NT2/D1 (cell line): ENCODE measurements at places on chromosomes 4 and X.

DNA sequence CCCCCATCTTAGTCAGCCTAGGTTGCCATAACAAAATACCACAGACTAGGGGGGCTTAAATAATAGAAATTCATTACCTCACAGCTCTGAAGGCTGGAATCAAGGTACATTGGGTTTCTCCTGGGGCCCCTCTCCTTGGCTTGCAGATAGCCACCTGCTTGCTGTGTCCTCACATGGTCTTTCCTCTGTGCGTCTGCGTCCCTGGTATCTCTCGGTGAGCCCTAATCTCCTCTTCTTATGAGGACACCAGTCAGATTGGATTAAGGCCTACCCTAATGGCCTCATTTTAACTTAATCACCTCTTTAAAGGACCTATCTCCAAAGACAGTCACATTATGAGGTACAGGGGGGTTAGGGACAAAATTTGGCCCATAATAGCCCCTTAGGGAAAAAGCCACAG is 98.0 kb downstream of the SH3KBP1 start:
- DNase-seq: no peak

- peak; percentile 16 for DNase-seq
These were observed 33.9 kb upstream of the HPF1 start for GRCh38 chr4:169791527-169792156.

GRCh38 chr4:48570646-48571220 is 80.7 kb downstream of the ZAR1 start:
- no peak for DNase-seq

GRCh38 chrX:506341-506740 is 119.6 kb upstream of the PPP2R3B start:
- DNase-seq: no peak

- no peak for DNase-seq
These were observed 21.4 kb downstream of the NKX1-1 start for GRCh38 chr4:1384675-1385372.

- DNase-seq: no peak
These were observed 26.2 kb downstream of the TEC start for GRCh38 chr4:48243429-48243828.

DNA sequence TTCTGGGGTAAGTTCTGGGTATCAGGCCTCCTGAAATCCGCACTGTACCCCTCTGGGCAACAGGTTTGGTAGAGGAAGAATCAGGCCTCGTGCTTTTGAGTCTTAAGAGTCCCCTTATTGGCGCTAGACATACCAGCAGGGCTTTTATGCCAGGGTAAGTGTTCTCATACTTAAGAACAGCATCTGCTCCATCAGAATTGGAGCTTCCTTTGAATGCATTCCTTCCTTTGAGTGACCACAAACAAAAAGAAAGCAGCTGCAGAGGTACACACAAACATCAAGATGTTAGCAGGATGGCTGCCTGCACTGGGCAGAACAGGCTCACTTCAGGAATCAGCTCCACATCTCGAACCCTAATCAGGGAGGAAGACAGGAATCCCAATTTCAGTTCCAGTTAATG is 156.8 kb downstream of the MGST2 start:
- DNase-seq: no peak

DNA sequence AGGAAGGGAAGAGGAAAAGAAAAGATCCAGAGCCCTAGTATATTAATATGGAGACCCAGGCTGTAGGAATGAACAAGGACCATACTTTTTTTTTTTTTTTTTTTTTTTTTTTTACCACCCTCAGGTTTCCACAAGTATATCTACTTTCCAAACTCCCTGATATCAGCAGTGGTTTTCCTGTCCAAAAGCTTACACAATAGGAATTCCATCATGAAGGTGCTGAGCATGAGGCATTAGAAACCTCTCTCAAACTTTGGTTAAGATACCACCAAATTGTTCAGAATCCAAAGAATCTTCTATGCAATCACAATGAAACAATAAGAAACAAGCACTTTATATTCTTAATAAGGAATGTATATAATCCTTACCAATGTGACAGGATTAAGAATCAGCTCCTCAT is 26.5 kb downstream of the RPS6KA3 start:
- no peak for DNase-seq

- no peak for DNase-seq
These were observed 4.2 kb downstream of the LETM1 start for GRCh38 chr4:1851575-1852410.

DNA sequence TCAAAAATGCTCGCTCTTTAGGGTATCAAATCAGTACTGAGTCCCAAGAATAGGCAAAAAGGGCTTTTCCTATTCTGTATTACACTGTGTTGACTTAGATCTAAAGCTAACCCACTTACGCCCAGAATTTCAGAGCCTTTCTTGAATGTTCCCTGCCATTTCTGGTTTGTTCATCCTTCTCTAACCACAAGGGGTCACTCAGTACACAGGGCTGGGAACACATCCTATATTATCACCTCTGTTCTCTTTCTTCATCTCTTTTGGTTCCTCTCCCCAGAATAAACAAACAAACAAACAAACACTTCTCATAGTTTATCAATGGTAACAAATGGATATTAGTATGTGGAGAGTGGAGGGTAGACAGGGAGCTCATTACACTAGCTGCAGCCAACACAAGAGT is 25.5 kb upstream of the MORC4 start:
- DNase-seq: peak; percentile 18

DNA sequence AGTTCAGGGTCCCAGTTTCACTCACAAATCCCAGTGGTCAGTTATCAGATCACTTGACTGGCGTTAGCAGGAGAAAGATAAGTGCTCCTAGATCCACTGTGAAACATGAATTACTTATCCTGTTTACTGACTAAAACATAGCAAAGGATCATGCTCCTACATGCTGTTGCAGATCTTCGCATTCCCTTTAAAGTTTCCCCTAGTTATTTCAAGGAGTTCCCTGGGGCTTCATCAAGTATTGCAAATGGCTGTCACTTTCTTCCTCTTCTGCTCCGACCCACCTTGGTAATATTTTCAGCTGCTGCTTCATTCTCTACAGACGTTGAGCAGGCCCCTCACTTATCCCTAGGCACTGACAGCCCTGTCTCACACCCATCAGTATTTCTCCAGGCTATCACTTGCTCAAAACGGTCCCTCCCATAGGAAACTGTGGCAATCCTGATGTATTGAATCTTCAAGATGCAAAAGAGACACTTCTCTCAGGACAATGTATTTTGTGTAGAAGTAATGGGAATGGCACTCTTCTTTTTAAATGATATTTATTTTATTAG is 466.0 kb downstream of the INPP4B start:
- DNase-seq: no peak

DNA sequence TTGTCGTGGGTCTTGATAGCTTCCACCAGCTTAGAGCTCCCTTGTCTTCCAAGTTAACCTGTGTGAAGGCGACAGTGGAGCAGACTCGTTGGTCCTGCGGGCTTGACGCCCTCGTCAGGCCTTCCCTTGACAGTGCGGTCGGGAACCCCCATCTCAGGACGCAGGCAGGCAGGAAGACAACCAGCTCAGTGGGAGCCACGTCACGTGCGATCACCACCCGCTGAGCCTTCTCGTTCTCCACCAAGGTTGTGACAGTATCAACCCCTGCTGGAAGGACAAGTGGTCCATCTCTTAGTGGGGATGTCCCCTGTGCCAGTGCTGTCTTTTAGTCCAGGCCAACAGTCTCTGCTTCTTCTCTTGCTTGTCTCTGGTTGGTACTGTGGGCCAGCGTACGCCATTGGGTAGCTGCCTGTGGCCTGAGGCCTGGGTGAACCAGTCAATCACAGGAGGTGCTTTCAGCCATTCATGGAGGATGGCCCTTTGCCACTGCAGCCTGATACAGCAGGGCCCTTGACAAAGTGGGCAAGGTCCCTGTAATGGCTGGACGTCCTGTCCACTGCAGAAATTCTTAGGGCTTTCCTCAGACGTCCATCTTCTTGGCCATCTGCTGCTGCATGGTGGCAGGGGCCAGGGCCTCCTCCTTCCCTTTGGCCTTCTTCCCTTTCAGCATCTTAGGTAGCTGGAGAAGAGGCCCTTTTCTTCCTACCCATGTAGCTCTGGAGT is 31.4 kb downstream of the RGS12 start:
- no peak for DNase-seq

DNA sequence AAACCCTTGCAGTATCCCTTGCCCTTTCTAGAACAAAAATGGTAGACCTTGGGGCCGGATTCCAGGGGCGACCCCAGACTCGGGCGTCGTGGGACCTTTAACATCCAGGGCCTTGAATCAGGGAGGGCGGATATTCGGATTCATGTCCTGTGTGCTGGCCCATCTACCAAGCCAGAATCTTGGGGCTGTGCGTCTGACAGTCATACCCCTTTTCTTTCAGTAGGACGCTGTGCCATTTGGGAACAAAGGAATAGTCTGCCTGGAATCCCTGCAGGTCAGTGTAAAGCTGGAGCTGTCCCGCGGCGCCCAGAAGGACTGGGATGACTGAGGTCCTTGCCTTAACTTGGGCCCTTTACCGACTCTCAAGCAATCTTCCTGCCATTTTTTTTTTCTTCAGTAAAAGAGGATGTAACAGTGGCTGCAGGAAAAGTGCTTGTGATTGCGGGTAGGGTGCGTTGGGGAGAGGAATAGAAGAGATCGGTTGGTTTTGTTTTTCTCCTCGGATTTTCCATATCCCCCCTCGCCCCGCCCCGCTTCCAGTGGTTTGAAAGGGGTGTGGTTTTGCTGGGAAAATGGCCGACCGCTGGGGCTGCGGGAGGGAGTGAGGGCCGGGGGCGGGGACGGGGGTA is 518 bp downstream of the ARMCX1 start:
- DNase-seq: peak; percentile 6

GRCh38 chrX:71082822-71083221 is 12.8 kb upstream of the FOXO4 start:
- no peak for DNase-seq

GRCh38 chrX:78753571-78753970 is 6.1 kb downstream of the LPAR4 start:
- DNase-seq: no peak

DNA sequence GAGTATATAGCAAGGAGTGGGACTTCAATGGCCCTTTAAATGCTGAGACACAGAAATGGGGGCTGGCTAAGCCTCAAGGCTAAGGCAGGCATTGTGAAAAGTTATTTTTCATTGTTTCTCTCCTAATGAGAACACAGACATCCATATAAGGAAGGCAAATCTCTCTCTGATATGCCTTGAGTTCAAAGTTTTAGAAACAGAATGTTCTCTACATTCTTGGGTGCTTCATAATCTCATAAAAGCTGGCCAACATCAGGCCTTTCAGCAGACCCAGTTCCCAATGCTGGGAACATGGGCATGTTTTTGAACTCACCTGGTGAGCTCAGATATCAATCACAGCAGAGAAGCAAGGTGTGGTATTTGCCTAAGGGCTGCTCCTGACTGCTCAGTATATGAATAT is 19.4 kb upstream of the RAB40A start:
- DNase-seq: no peak

DNA sequence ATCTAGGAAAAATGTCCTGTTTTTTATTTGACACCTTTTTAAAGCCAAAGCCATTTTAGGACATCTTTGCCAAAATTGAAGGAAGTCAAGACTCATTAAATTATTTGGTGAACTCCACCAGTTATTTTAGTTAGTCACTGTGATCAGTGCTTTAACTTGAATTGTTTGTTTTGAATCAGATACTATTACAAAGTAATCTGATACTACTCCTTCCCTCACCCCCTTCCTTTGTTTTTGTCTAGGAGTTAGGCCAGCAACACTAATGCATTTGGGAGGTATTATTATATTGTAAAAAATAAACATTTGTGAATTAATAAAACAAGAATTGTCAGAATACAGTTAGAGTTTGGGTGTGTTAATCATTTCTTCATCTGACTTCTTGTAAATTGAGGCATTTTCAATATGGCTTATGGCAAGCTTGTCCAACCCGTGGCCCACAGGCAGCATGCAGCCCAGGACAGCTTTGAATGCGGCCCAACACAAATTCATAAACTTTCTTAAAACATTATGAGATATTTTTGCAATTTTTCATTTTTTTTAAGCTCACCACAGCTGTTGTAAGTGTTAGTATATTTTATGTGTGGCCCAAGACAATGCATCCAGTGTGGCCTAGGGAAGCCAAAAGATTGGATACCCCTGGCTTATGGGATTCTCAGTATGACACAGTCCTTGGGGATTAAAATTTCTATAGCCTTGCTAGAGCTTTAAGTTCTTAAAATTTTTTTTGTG is 182.2 kb downstream of the BMPR1B start:
- DNase-seq: no peak

DNA sequence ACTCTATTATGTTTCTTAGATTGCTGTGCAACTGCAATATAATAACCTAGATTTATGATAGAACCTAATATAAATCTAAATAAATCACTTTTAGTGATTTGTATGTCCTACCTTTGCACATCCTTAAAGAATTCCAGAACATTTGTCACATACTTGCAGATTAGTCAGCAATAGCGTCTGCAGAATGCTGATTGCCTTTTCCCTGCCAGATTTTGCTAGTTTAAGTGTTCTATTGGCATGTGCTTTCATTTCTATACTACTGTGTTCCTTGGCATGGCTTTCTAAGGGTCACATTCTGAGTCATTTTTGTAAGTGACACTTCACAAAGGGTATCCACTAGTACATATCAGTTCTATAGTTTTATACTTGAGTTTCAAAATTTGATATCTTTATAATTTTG is 303.1 kb upstream of the GIMD1 start:
- no peak for DNase-seq

GRCh38 chr4:27148211-27148895 is 287.7 kb downstream of the STIM2 start:
- DNase-seq: no peak

GRCh38 chr4:184645904-184646610 is 3.2 kb downstream of the CASP3 start:
- DNase-seq: no peak

GRCh38 chr4:163591614-163592020 is 97.1 kb downstream of the TMA16 start:
- DNase-seq: no peak

GRCh38 chr4:33959519-33959918 is 2284.8 kb downstream of the ARAP2 start:
- no peak for DNase-seq

GRCh38 chr4:126956184-126956897 is 676.4 kb upstream of the INTU start:
- DNase-seq: no peak

DNA sequence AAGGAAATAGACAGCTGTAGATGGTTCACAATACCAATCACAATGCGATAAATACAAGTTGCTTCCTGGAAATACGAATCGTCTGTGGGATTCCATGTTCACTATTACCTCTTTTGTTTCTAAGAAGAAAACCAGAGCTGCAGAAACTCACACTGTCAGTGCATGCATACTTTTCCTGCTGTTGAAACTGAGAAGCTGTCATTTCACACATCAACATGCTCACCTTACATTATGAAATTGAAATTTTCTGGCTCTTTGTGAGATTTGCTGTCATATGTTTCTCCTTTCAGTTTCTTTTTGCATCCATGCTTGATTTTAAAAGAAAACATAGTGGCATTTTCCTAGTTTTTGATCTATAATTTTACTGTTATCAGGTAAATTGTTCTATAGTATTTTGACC is 418.3 kb upstream of the HTR2C start:
- DNase-seq: no peak

- DNase-seq: no peak
These were observed 66.9 kb downstream of the GALNTL6 start for GRCh38 chr4:171880136-171880535.

DNA sequence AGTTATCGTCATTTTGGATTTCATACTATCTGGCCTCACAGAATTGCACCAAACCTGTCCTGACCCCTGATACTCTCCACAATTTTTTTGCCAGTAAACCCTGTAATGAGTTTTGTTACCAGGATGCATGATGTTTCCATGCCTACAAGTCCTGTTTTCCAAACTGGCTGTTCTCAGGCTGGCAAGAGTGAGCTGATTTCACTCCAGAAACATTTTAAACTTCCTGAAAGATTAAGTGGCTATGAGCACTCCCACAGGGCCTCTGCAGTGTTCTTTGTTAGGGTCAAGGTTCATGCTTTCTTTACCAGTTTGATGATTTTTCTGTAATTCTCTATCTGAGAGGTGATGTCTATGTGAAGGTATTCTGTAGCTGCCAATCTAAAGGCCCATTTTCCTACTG is 31.7 kb upstream of the PDLIM3 start:
- no peak for DNase-seq
